ENCODE measurements at places on chromosomes 16 and 17. TPM values are rescaled to one million over a fixed set of nuclear protein-coding genes. Genes with fewer than 3 reads are reported as not detected.

DNA sequence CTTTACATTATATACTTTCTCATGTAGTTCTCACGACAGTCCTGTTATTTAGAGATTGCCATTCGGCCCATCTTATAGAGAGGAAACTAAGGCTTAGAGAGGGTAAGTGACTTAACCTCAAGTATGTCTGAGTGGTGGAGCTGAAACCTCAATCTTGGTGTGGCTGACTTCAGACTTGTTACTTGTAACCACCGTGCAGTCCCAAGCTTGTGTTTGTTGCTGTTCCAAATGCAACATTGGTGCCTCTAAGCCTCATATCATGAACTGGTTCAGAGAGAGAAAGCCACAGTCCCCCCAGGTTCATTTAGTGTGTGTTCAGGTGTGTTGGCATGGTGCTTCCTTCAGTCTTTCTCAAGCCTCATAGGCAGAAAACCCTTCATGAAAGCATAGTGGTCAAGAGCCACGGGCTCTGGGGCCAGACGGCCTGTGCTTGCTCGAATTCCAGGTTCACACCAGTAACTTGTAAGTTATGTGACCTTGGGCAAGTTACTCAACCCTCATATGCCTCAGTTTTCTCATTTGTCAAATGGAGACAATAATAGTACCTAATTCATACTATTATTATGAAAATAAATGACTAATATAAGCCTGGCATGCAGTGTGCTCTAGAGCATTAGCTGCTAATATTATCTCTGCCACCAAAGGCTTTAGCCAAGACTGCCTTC, 39.9 kb downstream of the CDH1 start:
- DNase-seq: no peak

The VAT1 gene
- total RNA-seq: 487 TPM

The NIP7 gene
- total RNA-seq: 40.9 TPM

The TMEM204 gene
- total RNA-seq: 37.5 TPM

GRCh38 chr16:79805621-79806020, 205.1 kb upstream of the MAF start:
- DNase-seq: no peak

The CD300E gene
- not detected for total RNA-seq

DNA sequence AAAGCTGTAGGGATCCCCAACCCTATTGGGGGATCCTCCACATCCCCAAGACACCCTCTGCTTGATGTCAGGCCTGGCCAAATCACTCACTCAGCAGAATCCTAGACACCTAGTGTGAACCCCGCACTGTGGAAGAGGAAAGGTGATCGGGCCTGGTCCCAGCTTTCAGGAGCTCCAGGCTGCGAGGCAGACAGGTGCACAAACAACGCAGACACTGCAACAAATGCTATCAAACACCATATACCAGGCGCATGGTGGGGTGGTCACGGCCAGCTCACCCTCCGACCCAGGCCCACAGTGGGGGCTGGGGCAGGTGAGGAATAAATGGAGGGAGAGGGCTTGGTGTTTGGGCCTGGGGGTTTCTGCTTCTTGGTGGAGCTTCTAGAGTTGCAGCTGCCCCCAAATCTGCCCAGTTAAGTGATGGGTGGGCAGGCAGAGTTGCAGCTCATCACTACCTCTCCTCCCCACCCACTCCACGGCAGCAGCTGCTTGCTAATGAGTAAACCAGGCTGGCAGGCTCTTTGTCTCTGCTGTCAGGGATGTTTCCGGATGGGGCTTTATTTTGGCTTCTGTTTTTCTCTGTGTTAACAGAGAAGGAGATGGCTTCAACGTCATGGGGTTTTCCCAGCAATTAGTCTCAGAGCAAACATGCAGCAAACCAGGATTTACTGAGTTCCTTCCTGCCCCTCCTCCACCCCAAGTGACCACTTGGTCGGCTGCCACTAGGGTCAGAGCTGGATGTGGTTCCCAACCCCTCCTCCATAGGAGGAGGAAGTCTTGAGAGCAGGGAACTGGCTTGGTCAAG, 46.6 kb downstream of the PECAM1 start:
- DNase-seq: peak; percentile 99

DNA sequence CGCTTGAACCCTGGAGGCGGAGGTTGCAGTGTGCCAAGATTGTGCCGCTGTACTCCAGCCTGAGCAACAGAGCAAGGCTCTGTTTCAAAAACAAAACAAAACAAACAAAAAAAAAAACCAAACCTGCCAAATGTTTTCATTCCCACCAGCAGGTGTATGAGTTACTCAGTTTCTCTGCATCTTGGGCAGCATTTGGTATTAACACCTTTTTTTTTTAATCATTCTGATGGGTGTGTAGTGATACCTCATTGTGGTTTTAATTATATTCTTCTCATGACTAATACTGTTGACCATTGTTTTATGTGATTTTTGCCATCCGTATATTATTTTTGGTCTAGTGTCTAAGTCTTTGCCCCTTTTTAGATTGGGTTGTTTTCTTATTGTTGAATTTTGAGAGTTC, 15.3 kb downstream of the NFATC3 start:
- DNase-seq: no peak

- no peak for DNase-seq
These were observed 931.6 kb upstream of the GOT2 start for GRCh38 chr16:59665618-59666220.

- DNase-seq: peak; percentile 52
These were observed 4.5 kb upstream of the HSD17B1 start for GRCh38 chr17:42548070-42548837.

- no peak for DNase-seq
These were observed 707.0 kb upstream of the RBFOX1 start for GRCh38 chr16:6625606-6626005.

DNA sequence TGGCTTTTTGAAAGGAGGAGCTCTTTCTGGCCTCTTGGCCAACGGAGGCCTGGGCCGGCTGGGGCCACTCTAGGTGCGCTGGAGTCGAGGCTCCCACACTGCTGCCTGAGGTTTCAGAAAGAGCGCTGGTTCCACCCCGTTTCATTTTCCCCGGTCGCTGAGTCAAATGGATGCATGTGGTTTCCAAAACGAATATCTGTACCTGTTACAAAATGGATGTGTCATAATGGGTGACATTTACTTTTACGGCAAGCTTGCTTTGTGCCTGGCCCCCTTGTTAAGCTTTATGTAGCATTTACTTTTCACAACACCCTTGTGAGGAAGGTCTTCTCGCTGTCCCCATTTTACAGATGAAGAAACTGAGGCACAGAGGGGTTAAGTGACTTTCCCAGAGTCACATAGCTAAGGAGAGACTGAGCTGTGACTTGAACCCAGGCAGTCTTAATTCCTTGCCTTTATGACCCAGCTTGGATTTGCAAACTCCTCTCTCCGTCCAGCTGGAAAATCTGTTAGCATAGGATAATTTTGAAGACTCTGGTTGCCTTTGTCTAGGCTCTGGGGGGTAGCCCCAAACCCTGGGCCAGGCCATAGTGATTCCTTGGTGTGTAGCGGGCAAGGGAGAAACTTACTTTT, 10.6 kb downstream of the KSR1 start:
- DNase-seq: no peak

The PRAC2 gene
- total RNA-seq: not detected

The KRT25 gene
- total RNA-seq: not detected

DNA sequence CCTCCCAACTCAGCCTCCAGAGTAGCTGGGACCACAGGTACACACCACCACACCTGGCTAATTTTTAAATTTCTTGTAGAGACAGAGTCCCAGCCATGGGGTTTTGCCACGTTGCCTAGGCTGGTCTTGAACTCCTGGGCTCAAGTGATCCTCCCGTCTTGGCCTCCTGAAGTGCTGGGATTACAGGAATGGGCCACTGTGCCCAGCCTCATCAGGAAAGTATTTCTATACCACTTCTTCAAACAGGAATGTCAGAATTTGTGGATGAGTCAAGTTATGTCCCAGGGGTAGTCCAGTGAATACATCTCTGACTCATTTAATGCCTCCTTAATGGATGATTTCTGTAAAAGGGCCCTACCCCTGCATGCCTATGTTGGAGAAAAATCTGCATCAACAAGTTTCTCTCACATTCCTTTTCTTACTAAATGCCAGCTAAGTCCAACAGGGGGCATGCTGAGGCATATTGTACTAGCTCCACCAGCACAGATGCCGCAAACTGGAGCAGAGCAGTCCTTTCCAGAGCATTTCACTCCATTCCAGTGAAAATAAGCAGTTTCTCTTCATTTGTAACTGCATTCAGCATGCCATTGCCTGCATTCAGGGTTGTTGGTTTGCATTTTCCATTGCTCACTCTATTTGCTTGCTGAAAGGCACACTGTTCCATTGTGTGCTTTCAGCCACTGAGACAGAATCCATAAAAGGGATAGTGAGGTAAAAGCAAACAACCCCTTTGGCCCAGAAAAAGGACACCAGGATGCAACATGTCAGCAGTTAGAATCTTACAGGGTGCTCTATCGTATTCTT, 5.3 kb upstream of the CAVIN1 start:
- DNase-seq: peak; percentile 85

DNA sequence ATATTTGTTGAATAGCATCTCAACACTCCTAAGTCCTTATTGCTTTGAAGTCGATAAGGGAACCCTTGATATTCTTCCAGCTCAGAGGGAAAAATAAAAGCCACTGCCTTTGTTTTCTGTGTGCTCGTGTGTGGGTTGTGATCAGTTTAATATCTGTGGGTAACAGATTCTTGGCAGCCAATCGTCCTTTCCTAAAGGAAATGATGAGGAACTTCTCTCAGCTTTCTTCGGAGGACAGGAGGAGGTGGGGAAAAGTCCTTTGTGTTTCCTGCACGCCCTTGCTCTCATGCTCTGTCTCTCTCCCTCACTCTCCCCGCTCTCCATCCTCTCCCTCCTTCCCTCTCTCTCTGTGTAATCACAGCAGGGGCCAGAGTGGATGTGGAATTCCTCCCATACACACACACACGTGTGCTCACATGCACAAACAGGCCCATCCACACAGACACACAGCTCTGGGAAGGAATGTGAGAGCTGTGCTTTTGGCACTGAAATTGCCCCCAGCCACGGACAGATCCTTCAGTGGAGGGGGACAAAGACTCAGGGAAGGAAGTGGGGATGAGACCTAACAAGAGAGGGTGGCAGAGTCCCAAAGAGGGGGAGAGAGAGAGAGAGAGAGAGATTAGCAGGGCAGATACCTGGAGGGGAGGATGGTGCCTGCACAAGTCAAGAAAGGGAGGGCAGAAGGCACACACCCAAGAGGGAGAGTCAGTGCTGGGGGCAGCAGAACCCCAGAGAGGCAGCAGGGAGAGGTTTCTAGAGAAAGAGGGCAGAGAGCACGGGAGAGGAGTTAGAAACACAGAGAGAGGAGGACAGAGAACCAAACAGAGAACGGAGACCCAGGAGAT, 83.5 kb upstream of the PLCG2 start:
- peak; percentile 95 for DNase-seq

DNA sequence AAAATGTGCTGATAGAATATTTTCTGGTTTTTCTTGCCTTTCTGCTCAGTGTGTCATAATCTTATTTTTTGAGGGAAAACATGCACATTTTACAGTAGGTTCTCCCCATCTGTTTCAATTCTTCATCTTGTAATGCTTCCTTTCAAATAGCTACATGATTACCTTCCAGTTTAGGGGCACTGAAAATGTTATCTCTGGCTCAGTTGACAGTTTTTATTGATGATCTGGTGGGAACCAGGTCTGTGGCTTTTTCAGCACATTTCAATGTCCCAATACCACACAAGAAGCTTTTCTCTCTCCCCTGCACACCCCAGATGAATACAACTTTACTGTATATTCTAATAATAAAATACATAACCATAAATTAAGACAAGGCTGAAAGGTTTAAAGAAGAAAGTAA, 36.5 kb downstream of the FTO start:
- DNase-seq: no peak

DNA sequence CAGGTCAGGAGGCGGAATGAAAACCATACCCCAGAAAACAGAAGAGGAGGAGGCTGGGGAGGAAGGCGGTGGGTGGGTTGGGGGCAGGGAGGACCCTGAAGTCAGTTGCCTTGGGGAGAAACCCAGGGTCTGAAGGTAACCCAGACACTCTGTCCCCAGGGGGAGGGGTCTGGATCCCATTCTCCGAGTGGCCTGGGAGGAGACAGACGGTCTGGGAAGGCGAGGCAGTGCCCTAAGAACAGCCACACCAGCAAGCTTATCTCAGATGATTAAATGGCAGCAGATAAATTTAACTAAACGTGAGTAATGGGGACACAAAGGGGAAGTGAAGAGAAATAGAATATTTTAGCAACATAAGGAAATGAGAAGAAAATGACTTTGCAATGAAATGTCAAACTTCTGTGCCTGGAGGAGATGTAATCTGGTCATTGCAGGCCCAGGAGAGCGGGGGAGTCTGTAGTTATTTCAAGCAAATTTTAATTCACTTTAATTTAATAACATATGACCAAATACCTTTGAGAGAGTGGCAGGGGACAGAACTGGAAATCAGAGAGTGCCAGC, 21.4 kb upstream of the ZFP90 start:
- DNase-seq: no peak

DNA sequence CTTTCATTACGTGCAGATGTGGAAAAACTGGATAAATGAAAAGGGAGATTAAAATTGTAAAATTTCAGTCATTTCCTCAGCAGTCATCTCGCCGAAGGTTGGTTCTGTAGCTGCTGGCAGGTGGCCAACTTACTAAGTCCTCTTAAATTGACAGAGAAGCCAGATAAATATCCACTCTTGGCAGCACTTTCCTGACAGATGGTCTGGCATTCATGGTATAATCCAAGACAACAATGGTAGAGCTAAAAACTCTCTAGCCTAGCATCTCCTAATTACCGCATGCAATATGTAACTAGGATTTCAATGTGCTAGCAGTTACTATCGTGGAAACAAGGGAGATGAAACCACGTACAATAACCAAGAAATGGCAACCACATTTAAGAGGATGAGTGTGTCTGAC, 306.3 kb downstream of the CNTNAP4 start:
- DNase-seq: no peak

DNA sequence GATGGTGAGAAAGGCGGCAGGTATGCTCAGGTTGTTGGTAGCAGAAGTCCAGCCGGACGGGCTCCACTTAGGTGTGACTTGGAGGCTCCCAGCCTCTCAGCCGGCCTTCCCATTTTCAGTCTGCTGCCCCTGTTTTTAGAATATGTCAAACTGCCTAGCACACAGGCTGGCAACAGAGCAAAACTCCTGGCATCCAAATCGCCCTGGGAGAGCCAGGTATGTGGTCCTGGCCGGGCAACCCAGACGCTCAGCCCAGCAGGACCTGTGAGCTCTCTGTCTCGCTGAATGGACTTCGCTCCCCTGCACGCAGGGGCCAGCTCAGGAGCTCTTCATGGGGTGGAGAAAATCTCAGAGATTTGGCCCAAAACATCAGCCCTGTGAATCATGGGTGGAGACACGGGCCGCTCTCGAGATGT, 147.9 kb upstream of the CHMP6 start:
- DNase-seq: no peak

The PRSS53 gene
- 4.5 TPM for total RNA-seq

The HOXB1 gene
- not detected for total RNA-seq

The RAB37 gene
- total RNA-seq: 0.21 TPM

- DNase-seq: peak; percentile 29
These were observed 3.4 kb downstream of the SLC38A10 start for GRCh38 chr17:81291662-81292061.

DNA sequence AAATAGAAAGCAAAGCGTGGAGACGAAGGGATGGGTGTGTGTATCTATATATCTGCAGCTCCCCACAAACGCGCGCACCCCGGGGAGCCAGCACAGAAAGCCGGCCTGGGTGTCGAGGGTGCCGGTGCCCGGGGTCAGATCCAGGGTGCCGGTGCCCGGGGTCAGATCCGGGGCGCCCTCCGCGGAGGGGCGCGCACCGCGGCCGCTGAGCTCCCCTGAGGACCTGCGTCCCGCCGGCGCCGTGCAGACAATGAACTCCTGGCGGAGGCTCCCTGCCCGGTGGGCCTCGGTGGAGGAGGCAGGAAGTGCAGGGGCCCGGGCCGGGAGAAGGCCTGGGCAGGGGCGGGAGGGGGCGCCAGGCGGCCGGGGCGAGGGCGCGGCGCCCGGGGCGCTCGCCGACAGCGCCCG, 1.1 kb downstream of the ZNF423 start:
- no peak for DNase-seq

- DNase-seq: no peak
These were observed 14.5 kb downstream of the CD2BP2 start for GRCh38 chr16:30340621-30341020.

Data from endothelial cell of umbilical vein (primary cell).